ENCODE measurements at places on chromosomes 2 and 18.

GRCh38 chr2:137185378-137186078, 420.2 kb downstream of the THSD7B start:
- no peak for DNase-seq

GRCh38 chr2:111176388-111176787, 55.7 kb downstream of the BCL2L11 start:
- no peak for DNase-seq

GRCh38 chr2:63301481-63301880, 250.9 kb downstream of the OTX1 start:
- no peak for DNase-seq

DNA sequence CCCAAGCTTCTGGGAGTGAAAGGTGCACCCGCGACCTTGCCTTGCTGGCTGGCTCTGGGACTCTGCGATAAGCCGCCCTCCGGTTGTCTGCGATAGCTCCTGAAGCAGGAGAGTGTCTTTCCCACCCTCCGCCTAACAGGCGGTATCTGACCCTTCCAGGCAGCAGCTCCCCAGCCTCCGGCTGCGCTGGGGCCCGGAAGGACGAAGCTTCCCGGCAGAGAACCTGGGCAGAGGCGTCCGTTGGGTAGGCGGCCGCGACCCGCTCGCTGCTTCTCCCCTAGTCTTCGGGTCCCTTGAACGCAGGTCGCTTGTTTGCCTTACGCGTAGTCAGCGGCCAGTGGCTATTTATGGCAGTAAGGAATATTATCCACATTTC, 446 bp upstream of the RHBDD1 start:
- no peak for DNase-seq

DNA sequence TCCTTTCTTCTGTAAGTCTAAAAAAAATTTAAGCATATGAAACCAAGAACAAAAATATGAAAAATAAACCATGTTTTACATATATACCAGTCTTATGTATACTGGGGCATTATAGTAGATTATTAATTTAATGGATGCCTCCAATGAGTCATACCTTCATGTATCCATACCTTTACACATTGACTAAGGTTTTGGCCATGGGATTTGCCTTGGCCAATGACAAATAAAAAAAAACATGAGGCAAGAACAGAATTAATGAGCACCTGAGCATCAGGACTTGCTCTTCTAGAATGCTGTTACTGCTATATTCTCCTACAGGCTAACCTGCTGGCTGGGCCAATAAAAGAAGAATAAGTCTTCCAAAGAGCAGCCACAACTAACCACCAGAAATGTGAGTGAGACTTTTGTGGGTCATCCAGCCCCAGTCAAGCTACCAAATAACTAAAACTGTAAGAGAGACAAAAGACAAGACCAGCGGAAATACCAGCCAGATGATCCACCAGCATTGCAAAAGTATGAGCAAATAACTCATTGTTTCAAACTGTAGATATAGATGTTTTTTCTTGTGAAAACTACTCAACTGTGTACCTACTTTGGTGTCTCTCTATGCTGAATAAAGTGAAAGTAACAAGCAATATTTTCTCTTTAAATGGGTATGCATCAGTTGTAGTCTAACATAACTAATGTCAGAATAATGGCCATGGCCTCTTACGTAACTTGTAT, 749.6 kb upstream of the VRK2 start:
- no peak for DNase-seq

GRCh38 chr2:60678551-60678950, 77.5 kb upstream of the PAPOLG start:
- DNase-seq, result no peak

GRCh38 chr2:60652832-60653340, 99.4 kb upstream of the BCL11A start:
- no peak for DNase-seq

DNA sequence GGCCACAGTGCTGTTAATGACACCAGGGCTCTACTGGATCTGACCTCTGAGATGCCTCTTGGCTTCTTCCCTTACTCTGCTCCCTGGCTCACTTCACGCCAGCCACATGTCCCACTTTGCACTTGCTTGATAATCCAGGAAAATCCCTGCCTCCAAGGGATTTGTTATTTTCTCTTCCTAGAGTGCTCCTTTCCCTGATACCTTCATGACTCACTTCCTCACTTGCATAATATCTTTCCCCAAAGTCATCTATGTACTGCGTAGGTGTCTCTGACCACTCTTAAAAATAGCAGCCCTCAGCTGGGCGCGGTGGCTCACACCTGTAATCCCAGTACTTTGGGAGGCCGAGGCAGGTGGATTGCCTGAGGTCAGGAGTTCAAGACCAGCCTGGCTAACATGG, 572.3 kb downstream of the PLCL1 start:
- DNase-seq, result no peak

GRCh38 chr2:73561422-73561821, 80.8 kb downstream of the NAT8 start:
- DNase-seq, result no peak

GRCh38 chr2:10343191-10343590, 40.5 kb downstream of the HPCAL1 start:
- DNase-seq, result no peak

DNA sequence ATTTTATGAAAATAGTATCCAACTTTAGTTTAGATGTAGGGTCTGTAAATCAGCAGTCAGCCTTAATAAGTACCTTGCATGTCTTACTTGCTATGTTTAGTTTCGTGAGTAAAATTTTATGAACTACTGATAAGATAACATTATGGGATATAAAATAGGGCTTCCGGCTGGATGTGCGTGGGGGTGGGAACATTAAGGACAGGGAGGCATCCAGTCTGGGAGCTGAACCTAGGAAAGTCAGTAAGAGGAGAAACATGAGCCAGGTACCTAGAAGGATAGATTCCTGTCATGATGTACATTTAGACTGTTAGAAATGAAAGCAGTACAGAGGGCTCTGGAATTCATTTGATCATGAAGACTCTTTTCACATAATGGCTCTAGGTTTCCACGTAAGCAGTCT, 12.7 kb upstream of the KCNJ13 start:
- DNase-seq, result no peak

- DNase-seq, result no peak
These were observed 666.5 kb downstream of the DCDC2C start for GRCh38 chr2:4369826-4370419.

DNA sequence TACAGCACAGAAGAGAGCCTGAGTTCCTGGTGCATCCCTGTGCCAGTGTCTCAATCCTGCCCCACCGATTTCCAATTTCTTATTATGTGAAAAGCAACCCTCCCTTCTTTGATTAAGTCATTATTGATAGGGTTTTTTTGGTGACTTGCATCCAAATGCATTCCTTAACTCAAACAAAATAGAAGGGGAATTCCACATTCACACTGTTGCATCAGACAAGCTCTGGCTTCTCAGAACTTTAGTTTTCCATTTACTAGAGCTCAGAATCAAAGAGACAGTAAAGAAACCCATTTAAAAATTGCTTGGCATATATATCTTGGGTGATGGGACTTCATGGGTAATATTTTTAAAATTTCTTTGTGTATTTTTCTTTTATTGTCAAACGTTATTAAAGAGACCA, 13.8 kb upstream of the TMEM200C start:
- DNase-seq, result no peak

DNA sequence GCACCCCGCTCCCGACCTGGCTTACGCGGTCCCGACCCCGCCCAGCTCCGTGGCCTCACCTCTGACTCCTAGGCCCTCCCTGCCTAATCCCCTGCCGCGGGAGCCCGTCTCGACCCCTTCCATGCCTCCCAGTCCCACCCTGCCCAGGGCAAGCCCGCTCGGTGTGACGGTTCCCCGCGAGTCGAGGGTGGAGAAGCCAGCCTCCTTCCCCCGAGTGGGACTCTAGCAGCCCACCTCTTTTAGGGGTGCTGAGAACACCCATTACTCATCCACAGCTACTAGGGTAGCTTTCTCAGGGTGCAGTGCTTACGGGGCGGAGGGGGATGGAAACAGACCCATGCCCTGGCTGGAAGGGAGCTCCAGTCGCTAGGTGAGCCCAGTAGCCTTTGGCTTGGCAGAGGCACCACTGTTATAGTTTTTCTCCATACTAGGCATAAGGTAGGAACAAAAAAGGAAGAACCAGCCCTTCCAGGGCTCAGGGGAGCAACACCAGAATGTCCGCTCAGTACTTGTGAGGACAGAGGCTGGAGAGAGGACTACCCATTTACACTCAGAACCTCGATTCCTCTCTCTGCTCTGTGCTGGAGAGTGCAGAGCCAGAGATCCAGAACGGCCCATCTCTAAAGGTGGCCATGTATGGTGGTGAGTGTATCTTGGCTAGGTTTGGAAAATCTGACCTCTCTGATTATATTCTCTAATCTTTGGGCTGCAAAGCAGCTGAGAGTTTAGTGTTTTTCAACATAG, 606 bp downstream of the AGBL5 start:
- no peak for DNase-seq

- DNase-seq, result no peak
These were observed 203.5 kb upstream of the UBE2E3 start for GRCh38 chr2:180776921-180777320.

DNA sequence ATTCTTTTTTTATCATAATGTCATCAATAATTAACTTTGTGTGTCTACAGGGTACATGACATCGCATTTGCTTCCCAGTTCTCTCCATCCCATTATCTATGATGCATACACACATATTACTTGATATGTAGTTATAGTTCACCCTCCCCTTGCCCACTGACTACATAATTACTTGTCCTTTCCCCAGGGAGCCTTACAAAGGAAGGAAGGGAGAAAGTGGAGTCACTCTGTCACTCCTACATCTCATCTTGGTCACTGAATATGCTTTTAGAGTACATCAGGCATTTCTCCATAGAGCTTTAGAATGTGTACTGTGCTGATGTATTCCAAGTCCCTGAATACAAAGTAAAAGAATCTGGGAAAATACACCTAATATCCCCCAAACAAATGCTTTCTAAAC, 6.0 kb upstream of the DTNA start:
- no peak for DNase-seq

DNA sequence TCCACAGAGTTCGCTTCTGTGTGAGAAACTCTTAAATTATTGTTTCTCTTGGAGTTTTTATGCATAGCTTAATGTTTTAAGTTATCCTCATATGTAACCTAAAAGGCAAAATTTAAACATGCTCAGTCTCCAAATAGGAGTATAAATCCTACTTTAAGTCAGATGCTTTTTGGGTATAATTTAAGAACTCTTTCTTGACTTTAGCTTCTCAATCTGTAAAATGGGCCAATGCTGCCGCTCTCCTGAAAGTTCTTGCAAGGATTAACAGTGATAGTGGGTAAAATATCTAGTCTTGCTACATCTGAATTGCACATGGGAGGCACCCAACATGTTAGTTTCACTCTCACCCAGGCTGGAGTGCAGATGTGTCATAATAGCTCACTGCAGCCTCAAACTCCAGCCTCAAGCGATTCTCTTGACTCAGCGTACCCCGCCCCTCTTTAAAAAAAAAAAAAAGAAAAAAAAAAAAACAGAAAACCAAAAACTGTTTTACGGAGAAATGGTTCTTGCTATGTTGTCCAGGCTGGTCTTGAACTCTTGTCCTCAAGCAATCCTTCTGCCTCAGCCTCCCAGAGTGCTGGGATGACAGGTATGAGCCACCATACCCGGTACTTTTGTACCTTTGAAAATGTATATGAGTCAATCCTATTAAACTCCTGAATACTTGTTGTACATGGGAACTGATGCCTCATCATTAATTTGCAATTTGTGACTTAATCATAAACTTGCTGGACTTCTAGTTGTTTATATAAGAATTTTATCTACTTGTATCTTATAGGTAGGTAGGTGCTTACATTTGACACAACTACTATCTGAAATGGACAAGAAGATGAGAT, 1.8 kb downstream of the FBXO48 start:
- no peak for DNase-seq

DNA sequence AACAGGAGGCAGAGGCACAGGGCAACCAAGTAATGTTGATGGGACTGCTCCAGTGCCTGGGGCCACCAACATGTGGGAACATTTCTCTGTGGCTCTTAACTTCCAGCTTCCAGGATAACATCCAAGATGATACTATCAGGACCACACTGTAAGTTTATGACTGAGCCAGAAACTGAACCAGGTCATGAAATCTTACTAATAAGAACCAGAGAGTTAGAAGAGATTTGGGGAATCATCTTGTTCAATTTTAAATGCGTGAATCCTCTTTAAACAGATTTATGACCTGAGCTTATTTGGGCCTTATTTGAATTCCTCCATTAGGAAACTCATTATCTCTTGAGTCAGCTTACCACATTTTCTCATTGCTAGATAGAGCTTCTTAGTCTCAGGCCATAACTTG, 45.0 kb downstream of the MAP2 start:
- no peak for DNase-seq

GRCh38 chr2:203631068-203631757, 75.2 kb upstream of the CD28 start:
- DNase-seq, result no peak

GRCh38 chr2:42567806-42568400, 529 bp upstream of the MTA3 start:
- DNase-seq, result no peak

- no peak for DNase-seq
These were observed 55.4 kb downstream of the MAPRE2 start for GRCh38 chr18:35096677-35097011.

DNA sequence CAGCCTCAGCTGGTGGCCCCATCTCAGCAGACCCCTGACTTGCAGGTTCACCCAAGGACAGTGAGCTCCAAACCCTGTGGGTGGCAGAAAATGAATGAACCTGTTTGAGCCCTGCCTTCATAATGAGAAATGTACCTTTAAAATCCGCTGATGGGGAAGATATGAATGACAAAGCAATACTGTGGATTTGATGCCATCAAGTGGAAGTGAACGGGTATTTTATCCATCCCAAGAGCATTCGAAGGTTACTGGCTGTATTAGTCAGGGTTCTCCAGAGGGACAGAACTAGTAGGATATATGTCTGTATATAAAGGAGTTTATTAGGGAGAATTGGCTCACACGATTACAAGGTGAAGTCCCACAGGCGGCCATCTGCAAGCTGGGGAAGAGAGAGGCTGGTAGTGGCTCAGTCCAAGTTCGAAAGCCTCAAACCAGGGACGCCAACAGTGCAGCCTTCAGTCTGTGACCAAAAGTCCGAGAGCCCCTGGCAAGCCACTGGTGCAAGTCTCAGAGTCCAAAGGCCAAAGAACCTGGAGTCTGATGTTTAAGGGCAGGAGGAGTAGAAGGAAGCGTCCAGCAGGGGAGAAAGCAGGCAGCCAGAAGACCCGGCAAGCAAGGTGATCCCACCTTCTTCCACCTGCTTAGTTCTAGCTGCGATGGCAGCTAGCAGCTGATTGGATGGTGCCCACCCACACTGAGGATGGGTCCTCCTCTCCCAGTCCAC, 32.1 kb downstream of the TOGARAM2 start:
- no peak for DNase-seq

DNA sequence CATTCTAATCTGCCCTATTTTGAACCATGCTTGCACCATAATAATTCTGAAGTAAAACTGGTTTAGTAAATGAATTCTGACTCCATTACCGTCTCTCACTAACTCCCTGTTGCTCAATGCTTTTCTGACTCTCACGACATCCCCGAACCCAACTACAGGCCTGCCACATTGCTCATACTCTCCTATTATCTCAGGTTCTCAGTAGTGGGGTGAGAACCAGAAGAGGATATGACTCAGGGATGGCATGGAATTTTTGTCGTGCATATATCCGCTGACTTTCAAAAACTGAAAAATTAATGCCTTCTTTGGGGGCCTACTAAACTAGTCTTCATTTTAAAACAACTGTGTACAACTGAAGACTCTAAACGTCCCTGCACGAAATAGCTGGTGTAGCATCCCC, 34.3 kb downstream of the NETO1 start:
- DNase-seq, result no peak

Data from kidney capillary endothelial cell (primary cell).